ENCODE measurements at places on chromosomes 1 and 21. TPM values are rescaled to one million over a fixed set of nuclear protein-coding genes. Genes with fewer than 3 reads are reported as not detected.

Gene MYBPH
- not detected for total RNA-seq

Gene VCAM1
- 9.3 TPM for total RNA-seq

Gene FAM229A
- total RNA-seq: 8.5 TPM

Gene WNT9A
- total RNA-seq: 1.4 TPM

Gene ZNF684
- 5.4 TPM for total RNA-seq

Gene TMIGD3
- 11.4 TPM for total RNA-seq

Gene UCHL5
- total RNA-seq: 28.7 TPM

Gene LCE2B
- total RNA-seq: not detected

Gene CR1L
- total RNA-seq: not detected

Gene DNALI1
- total RNA-seq: 23.8 TPM

Gene AMY1B
- not detected for total RNA-seq

Gene TEX38
- total RNA-seq: not detected

Gene SLC41A1
- 114 TPM for total RNA-seq

Gene SELL
- 4.8 TPM for total RNA-seq

Gene CCDC181
- 5.6 TPM for total RNA-seq

Gene KIF17
- total RNA-seq: 12.6 TPM

Gene SPATA45
- total RNA-seq: not detected

Gene CA6
- not detected for total RNA-seq

Gene MLLT11
- total RNA-seq: 1.9 TPM

Gene CENPL
- 9.4 TPM for total RNA-seq

Gene LENEP
- not detected for total RNA-seq

Gene HSPA13
- total RNA-seq: 15.3 TPM

Gene GJA9
- total RNA-seq: 0.09 TPM

Gene MCOLN3
- total RNA-seq: 1.6 TPM

Gene LRRN2
- 0.55 TPM for total RNA-seq

Gene RBM11
- total RNA-seq: 5.7 TPM

Gene AMY1C
- not detected for total RNA-seq

Gene SPATA46
- 0.62 TPM for total RNA-seq

Gene TMEM82
- total RNA-seq: not detected

Gene KISS1
- total RNA-seq: not detected

Gene C4BPA
- total RNA-seq: not detected

Gene CLCA1
- total RNA-seq: not detected

Gene CACNA1S
- not detected for total RNA-seq

Gene KCNT2
- 1.2 TPM for total RNA-seq

Gene MSH4
- total RNA-seq: 0.05 TPM

Gene LCE3D
- total RNA-seq: not detected

Gene CNN3
- 180 TPM for total RNA-seq

Gene FCRL5
- not detected for total RNA-seq

Gene GPR25
- not detected for total RNA-seq

Gene C1orf105
- total RNA-seq: 1.4 TPM

Gene KCNJ9
- total RNA-seq: 0.51 TPM

Gene MYCL
- 14.5 TPM for total RNA-seq

Gene PDPN
- total RNA-seq: 19.5 TPM

Gene CHIA
- not detected for total RNA-seq

Measured in prostate gland (tissue), 2 donors.